OCI-LY7 (cell line): ENCODE measurements at places on chromosomes 2 and 18.

DNA sequence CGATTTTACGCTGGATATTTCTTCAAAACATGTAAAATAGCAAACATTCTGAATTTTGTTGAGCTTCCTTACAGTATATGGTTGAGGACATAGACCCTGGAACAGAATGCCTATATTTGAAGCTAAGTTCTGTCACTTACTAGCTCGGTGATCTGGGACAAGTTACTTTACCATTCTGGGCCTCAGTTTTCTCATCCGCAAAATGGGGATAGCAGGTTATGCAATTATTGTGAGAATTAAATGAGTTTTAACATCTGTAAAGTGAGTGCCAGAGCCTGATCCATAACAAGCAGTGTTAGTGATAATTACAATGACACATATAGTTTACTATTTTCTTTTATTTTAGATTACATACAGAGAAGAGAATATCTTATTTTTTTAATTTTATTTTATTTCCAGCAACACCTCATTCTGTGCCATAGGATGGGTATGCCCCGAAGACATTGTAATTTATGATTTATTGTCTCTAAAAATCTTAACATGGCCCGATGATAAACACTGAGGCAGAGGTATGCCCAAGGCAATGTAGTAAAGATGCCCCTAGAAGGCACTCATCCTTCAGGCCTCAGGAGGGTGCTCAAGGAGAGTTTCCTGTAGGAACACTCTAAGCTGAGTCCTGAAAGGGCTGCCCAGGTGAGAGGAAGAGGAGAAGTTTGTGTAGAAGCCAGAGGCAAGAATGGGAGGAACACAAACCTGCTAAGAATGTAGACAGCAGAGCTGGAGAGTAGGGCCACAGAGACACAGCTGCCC lies 250.9 kb downstream of the BCL11A start:
- DNase-seq: peak; percentile 49

DNA sequence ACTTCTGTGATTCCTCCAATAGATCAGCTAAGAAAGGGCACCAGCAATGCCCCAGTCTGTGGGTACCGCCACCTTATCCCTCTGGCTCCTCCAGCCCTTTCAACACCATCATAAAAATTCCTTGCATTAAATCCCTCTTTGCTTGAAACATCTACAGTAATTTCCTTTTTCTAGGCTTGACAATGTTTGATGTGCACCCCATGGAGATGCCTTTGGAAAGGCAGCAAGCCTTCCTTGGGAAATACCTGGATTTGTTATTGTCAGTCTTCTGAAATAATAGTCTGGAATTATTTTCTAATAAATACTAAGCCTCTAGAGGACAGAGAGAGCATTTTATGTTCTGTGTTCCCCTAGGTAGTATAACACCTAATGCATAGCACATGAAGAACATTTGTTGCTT lies 46.1 kb downstream of the NCKAP5 start:
- no peak for DNase-seq

- no peak for DNase-seq
Measured at GRCh38 chr2:6623746-6624145, 242.0 kb downstream of the CMPK2 start.

- DNase-seq: no peak
Measured at GRCh38 chr2:64267699-64268098, 123.5 kb upstream of the PELI1 start.
